ENCODE measurements at places on chromosomes 3 and 15. TPM values are rescaled to one million over a fixed set of nuclear protein-coding genes. Genes with fewer than 3 reads are reported as not detected.

GRCh38 chr3:123447749-123448517, 957 bp downstream of the ADCY5 start:
- no peak for DNase-seq

- DNase-seq, result no peak
Measured at GRCh38 chr3:123272547-123272946, 70.8 kb downstream of the SEC22A start.

GRCh38 chr3:45943207-45943846, at the start of gene CXCR6:
TSS of gene CXCR6 (plus strand) at chr3:45943464. CDS start at chr3:45946482, 3,018 bp downstream.
- DNase-seq, result no peak

Gene SLC38A3
- 3.1 TPM for total RNA-seq

GRCh38 chr3:4306860-4307259, 3.7 kb downstream of the SETMAR start:
- DNase-seq, result no peak

- DNase-seq, result peak; percentile 36
Measured at GRCh38 chr15:89129123-89129815, 41.0 kb downstream of the ABHD2 start.

DNA sequence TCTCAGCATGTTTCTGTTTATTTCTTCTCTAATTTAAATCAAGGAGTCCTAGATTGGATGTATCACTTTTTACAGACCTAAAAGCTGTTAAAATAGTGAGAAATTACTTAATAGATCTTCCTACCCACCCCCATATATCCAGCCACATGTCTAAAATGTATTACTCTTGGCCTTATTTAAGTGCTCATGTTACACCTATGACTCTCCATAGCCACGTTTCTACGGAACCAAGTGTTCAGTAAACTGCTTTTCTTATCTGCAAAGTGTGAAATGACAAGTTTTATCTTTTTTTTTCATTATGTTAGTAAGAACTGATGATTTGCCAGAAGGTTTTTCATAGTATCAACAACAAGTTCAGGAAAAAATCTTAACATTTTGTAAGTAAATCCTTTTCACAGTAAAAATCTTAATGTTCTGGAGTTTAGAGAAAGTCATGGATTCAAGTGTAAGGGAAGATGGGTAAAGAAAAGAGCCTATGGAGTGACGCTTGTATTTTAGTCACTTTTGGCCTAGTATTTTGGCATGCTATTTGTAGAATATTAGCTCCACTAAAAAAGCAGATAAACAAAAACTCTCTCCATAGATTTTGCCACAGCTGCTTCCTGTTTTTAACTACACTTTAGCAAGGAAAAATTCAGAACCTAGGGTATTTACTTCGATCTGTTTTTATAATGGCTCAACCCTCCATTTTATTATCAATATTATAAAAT, 41.2 kb upstream of the IGSF10 start:
- DNase-seq, result no peak

- no peak for DNase-seq
Measured at GRCh38 chr3:111967068-111967467, 11.8 kb upstream of the ABHD10 start.

Gene SPINK8
- total RNA-seq, result not detected

Gene HRG
- not detected for total RNA-seq
